ENCODE measurements at places on chromosomes 6 and 20.

- no peak for DNase-seq
Observed at GRCh38 chr6:137309078-137309762, 90.0 kb upstream of the IFNGR1 start.

DNA sequence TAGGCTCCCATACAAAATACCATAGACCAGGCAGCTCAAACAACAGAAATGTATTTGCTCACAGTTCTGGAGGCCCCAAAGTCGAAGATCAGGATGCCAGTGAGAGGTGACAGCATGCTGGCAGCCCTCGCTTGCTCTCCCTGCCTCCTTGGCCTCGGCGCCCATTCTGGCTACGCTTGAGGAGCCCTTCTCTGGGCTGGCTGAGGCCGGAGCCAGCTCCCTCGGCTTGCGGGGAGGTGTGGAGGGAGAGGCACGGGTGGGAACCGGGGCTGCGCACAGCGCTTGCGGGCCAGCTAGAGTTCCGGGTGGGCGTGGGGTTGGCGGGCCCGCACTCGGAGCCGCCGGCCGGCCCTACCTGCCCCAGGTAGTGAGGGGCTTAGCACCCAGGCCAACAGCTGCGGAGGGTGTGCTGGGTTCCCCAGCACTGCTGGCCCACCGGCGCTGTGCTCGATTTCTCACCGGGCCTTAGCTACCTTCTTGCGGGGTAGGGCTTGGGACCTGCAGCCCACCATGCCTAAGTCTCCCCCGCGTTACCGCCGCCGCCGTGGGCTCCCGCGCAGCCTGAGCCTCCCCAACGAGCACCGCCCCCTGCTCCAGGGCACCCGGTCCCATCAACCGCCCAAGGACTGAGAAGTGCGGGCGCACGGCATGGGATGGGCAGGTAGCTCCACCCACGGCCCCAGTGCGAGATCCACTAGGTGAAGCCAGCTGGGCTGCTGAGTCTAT lies 32.6 kb upstream of the SERPINB9 start:
- DNase-seq = no peak

- no peak for DNase-seq
Observed at GRCh38 chr6:113629975-113630737, 227.0 kb upstream of the MARCKS start.

- no peak for DNase-seq
Observed at GRCh38 chr6:31265926-31266325, 6.0 kb downstream of the HLA-C start.

DNA sequence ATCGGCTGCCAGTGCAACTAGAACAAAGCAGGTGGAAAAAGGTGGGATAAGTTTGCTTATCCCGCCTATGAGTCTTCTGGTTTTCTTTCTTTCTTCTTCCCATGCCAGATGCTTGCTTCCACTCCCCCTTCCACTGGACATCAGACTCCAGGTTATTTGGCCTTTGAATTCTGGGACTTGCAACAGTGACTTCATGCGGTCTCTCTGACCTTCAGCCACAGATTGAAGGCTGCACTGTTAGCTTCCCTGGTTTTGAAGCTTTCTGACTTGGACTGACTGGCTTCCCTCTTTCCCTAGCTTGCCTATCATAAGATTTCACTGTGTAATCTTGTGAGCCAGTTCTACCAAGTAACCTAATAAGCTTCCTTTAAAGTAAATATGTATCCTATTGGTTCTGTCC lies 878.4 kb upstream of the GJE1 start:
- no peak for DNase-seq

GRCh38 chr6:90846824-90847223 lies 260.0 kb upstream of the MAP3K7 start:
- no peak for DNase-seq

DNA sequence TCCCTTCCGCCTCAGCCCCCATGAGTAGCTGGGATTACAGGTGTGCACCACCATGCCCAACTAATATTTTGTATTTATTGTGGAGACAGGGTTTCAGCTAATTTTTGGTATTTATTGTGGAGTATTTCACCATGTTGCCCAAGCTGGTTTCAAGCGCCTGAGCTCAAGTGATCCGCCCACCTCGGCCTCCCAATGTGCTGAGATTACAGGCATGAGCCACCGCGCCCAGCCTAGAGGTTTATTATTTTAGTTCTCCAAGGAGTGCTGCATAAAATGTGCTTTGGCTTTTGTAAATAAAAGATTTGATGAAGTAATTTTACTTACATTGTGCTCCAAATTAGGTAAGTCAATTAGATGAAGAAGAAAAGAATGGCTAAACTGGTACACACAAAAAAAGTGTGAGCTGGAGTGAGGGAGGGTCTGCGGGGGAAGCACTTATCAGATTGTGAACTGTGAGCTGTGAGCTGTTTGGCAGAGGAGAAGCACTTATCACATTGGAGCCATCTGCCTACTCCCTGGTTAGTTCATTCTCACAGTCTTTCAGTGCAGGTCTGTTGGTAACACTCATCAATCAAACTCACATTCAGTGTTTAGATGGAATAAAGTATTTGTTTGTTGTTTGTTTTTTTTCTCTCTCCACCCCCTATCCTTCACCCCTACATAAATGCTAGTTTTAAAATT lies 398.0 kb downstream of the EPHA7 start:
- no peak for DNase-seq

All from cortex of kidney (tissue), 1 donor.